ENCODE measurements at places on chromosomes 12 and 14.

- DNase-seq: no peak
Measured at GRCh38 chr14:92373336-92373735, 50.4 kb downstream of the SLC24A4 start.

- DNase-seq: no peak
Measured at GRCh38 chr12:113875691-113876090, 90.4 kb downstream of the RBM19 start.

- no peak for DNase-seq
Measured at GRCh38 chr12:76701690-76702089, 62.2 kb upstream of the ZDHHC17 start.

DNA sequence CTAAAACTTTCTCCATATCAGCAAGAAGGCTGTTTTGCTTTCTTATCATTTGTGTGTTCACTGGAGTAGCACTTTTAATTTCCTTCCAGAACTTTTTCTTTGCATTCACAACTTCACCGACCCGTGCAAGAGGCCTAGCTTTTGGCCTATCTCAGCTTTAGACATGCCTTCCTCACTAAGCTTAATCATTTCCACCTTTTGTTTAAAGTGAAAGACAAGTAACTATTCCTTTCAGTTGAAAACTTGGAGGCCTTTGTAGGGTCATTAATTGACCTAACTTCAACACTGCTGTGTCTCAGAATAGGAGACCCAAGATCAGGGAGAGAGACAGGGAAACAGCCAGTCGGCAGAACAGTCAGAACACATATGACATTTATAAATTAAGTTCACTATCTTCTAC is 39.3 kb downstream of the BBS10 start:
- no peak for DNase-seq

- no peak for DNase-seq
Measured at GRCh38 chr12:12716151-12716792, 896 bp upstream of the CDKN1B start.

DNA sequence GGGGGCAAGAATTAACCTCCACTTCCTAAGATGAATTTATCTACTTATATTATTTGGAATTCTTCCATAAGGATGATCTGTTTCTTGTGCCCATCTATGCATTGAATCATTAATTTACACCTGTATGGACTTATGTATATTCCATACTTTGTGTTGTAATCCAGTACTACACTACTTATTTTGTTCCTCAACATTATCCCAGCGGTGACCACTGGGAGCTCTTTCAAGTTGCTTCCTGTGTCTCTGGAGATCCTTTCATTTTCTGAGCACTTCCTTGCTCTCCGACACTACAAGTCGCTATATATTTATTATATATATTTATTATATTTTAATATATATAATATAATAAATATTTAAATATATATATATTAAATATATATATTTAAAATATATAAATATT is 54.9 kb upstream of the SCN8A start:
- no peak for DNase-seq

- DNase-seq: no peak
Measured at GRCh38 chr14:63392236-63392635, 73.5 kb upstream of the GPHB5 start.

DNA sequence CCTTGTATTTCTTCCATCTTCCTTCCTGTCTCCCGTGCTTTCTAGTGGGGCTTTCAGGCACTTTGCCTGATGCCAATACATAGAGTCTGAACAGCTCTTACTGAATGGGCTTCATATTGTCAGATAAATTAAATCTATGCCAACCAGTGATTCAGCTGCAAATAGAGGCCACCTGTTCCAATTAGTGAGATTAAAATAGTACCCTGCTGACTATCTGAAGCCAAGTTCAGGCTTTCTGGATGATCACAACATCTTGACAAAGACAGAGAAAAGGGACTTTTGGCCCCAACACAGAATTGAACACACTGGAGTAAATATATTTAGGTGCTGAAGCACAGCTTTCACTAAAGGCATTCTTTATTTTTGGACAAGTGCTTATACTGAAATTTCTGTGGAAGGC is 11.8 kb downstream of the TMCC3 start:
- no peak for DNase-seq

GRCh38 chr12:104423273-104423672 is 33.5 kb upstream of the CHST11 start:
- no peak for DNase-seq

- no peak for DNase-seq
Measured at GRCh38 chr12:120455302-120455701, 9.1 kb downstream of the GATC start.

- no peak for DNase-seq
Measured at GRCh38 chr14:37594971-37595808, at the start of the genes FOXA1 and TTC6. FOXA1 (minus strand) TSS chr14:37595249; CDS start chr14:37594972, 277 bp downstream. TTC6 (plus strand) TSS chr14:37595629; CDS start chr14:37622065, 26,436 bp downstream.

GRCh38 chr14:64387232-64387781 is 846 bp upstream of the MTHFD1 start:
- no peak for DNase-seq

DNA sequence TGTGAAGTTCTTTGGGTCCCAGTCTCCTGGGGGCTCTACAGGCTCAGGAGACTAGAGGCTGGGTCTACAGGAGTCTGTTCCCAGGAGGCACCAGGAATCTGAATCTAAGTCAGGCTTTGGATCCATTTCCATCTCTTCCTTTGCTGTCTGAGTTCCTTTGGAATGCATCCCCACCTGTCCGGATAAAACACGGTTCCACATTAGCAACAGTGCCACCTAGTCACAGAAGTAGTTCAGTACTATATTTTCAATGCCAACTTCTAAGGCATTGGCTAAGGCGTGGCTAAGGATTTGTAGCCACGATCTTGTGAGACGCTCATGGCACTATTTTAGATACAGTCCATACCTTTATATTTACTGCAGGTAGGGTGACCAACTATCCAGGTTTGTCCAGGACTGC is 15.1 kb downstream of the ZC2HC1C start:
- no peak for DNase-seq

DNA sequence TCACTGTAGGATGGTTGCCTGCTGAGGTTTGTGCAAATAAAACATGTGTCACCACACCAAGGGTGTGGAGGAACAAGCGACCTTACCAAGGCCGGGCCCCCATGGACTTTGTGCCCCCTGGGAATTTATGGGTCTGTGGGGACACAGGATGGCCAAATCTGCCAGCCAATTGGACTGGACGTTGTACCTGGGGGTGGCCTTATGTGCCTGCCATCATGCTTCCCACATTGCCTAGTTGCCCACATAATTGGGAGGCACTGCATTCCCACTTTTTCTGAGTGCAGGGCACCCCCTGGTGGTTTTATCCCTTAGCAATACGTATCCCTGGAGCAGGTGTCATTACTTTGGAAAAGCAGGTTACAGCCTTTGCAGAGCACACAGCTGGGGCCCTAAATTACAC is 92.6 kb upstream of the TMPO start:
- DNase-seq: no peak

DNA sequence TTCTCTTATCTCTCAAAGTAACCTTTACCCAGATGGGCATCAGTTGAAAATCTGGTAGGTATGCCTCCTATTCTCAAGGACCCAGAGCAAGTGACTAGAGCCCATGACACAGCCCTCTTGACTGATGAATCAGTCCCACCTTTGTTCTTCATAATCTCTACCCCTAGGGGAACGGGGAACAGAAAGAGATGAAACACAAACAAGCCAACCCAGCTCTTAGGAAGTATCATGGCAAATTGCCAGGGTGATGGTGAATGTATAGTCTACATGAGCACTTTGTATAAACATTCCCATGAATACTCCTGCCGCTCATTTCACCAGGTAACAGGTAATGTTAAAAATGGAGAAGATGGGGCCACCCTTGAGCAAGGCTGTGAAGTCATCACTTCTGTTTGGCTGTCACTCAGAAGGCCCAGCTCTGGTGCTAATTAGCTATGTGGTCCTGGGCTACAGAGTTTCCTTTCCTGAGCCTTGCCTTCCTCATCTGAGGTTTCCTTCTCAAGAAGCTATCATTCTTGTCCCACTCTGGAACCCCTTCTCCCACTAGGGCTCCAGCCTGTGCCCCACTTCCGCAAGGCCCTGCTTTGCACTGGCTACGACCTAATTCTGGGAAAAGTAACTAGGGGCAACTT is 161.7 kb downstream of the ANO2 start:
- DNase-seq: no peak

DNA sequence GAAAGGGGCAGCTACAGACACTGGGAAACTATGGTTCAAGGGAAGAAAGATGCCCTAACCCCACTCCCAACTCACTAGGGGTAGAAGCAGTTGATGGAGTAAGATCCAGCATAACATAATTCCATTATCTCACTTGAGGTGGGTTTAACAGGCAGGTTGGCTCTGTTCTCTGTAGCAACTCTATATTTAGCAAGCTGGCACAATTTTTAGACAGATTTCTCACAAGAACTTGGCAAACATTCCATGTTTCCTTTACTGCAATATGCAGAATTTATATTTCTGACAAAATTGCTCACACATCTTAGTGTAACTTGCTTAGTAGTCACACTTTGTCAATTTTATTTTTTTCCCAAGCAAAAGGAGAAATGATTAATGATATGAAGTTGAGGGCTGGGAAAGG is 475.4 kb downstream of the RMST start:
- DNase-seq: no peak

GRCh38 chr12:12018454-12018853 is 52.3 kb upstream of the BCL2L14 start:
- DNase-seq: no peak

DNA sequence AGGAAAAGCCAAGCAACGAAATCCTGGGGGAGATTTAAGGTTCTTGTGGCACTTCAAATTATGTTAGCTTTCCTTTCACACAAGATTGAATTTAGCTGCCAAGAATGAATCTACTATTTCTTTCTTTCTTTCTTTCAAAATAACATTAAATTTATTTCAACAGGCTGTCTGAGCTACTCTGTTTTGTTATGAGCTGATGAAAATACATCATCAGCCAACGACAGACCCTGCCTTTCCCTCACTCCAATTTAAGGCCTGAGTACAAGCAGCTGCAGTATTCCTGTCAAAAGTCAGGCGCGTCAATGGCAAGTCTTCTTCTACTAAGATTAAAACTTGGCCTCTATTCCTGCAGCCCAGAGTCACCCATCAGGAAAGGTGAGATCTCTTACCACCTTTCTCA is 347.7 kb upstream of the FLRT2 start:
- no peak for DNase-seq

- DNase-seq: no peak
Measured at GRCh38 chr12:67994046-67994445, 4.8 kb downstream of the IFNG-AS1 start.

GRCh38 chr14:101480747-101481530 is 80.4 kb upstream of the DIO3 start:
- no peak for DNase-seq

- no peak for DNase-seq
Measured at GRCh38 chr14:55780156-55780946, 200.3 kb downstream of the KTN1 start.

GRCh38 chr12:102522768-102523167 is 42.4 kb upstream of the IGF1 start:
- no peak for DNase-seq

- no peak for DNase-seq
Measured at GRCh38 chr12:66669541-66669940, 9.3 kb downstream of the GRIP1 start.

- DNase-seq: no peak
Measured at GRCh38 chr14:93271111-93271510, 61.7 kb downstream of the BTBD7 start.

DNA sequence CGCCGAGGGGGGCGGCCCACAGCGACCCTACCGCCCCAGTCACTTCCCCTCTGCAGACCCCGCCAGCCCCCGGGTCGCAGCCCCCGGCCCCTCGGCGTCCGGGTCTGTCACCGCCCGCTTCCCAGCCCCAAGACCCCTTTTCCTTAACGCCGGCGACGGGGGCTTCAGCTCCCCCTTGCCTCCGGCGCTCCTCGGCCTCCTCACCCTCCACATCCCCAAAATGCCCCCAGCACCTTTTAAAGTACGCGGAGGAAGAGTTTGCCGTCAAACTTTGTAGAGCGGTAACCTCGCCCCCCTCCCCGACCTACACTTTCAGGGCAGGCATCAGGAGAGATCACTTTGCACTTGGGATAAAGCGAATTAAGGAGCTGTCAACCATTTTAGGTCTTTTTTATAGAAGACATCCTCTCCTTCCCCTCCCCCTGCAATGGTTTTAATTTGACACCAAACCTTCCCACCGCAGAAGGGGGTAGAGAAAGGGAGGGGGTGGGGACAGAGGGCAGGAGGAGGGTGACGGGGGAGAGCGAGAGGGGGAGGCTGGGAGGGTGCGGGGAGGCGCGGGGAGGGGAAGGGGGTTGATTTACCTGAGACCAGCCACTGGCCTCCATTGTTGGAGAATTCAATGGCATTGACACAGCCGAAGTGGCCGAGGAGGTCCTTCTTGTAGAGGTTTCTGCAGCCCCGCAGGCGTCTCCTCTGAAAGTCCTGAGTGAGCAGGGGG is 578 bp downstream of the DCAF5 start:
- no peak for DNase-seq

DNA sequence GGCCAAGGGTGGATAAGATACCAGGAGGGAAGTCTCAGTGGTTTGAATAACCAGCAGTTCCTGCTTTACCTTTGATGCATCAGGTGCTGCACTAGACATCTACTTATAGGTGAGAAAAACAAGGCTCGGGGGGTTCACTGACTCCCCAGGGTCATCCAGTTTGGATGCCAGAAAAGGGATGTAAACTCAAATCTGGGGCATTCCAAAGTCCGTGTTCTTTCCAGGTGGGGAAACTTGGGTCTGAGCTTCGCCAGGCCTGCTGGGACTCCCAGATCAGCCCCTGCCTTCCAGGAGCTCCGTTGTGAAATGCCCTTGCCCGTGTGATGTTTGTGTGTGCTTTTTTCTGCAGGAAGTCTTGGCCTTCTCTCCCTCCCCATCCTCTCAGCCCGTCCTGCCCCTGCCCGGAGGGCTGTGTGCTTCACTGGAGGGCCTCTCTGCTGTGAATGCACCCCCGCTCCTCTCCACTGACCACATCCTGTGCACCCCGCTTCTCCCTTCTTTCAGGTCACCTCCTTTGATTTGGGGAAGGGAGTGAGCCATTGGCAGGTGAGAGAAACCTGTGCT is 42.1 kb downstream of the TSPAN9 start:
- no peak for DNase-seq

DNA sequence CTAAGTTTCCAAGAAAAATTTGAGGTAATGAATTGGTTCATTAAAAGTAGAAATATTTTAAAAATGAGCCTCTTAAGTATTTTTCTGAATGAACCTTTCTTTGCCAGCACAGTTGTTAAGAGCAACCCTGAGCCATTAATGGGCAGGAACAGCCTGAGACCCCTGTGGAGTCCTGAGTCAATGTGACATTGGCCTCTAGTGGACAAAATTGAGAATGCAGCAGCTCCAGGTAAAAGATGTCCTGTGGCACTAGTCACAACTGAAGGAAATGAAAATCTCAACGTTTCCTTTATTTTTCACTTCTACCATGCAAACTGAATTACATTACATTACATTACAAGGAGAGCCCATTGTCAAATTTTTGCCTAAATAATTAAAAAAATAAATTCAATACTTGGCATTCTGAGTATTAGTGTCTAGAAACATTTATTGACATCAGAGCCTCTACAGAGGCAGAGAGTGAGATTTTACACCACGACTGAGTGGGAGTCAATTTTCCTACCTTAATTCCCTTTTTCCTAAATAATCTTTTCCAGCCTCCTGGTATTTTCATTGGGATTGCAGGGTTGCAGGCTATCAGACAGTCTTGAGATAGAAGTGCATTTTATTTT is 135.7 kb downstream of the PPM1H start:
- DNase-seq: no peak

- DNase-seq: no peak
Measured at GRCh38 chr12:51517316-51517715, 73.7 kb upstream of the SCN8A start.

Data from stimulated activated CD4-positive, alpha-beta T cell treated with anti-CD3 and anti-CD28 coated beads, TNF-alpha, amount 100 ng/mL, for 1 hour (primary cell).